OCI-M1 (cell line): ENCODE measurements at places on chromosomes 5 and 9.
A peak's percentile ranks its signal among the peaks of the same experiment; 100 is the strongest.

GRCh38 chr9:37148181-37148580 is 27.8 kb downstream of the ZCCHC7 start:
- DNase-seq: peak; percentile 62

- no peak for DNase-seq
Observed at GRCh38 chr5:161261668-161262323, 284.7 kb downstream of the GABRB2 start.

DNA sequence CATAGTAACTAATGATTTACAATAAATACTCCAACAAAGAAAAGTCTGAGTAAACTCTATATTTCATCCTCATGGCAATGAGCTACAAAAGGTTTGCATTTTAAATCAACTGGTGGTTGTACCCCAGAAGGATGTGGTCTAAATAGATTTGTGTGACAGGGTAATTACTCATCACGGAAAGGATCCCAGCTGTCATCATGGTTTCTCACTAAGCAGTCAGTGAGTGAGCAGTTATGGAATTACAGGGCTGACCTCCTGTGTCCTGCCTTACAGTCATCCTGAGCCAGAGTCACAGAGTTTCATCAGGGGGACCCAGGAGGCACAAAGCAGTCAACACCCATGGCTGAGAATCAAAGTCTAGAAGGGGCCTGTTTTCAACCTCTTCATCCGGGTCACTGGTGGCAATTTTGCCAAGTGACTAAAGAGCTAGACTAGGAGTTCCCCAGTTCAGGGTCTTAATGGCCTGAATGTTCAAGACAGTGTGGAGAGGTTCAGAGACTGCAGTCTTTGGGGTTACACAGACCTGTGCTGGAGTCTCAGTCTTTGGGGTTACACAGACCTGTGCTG is 210.7 kb upstream of the SLC24A2 start:
- no peak for DNase-seq

DNA sequence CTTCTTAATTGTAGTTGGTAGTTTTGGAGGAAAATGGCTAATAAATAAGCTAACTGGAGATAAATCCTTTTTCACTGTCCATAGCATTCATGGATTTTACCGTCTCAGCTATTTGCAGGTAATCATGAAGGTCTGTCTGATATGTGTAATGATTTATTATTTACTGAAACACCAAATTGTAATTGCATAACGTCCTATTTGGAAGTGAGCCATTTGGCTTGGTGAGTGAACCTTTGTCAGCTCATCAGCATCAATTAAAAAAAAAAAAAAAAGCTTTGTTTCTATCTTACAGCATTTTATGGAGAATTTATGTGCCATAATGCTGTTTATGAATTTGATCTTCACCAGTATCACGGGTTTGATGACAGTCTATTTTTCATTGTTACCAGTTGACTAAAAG is 20.2 kb downstream of the RECK start:
- no peak for DNase-seq

DNA sequence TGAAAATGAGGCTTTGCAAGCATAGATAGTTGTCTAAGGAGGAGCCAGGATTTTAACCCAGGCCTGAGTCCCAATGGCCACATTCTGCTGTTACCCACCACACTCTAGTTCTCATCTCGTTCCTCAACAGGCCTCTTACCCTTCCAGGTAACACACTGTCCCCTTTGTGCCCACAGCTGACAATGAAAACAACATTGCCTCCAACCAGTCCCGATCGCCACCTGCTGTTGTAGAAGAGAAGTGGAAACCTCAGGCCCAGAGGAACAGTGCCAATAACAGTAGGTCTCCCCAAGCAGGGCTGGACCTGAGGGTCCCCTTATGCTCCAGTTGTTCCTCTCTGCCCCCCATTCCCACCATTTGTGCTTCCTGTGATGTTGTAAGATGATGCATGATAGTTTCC is 30.4 kb downstream of the AMBP start:
- DNase-seq: no peak

DNA sequence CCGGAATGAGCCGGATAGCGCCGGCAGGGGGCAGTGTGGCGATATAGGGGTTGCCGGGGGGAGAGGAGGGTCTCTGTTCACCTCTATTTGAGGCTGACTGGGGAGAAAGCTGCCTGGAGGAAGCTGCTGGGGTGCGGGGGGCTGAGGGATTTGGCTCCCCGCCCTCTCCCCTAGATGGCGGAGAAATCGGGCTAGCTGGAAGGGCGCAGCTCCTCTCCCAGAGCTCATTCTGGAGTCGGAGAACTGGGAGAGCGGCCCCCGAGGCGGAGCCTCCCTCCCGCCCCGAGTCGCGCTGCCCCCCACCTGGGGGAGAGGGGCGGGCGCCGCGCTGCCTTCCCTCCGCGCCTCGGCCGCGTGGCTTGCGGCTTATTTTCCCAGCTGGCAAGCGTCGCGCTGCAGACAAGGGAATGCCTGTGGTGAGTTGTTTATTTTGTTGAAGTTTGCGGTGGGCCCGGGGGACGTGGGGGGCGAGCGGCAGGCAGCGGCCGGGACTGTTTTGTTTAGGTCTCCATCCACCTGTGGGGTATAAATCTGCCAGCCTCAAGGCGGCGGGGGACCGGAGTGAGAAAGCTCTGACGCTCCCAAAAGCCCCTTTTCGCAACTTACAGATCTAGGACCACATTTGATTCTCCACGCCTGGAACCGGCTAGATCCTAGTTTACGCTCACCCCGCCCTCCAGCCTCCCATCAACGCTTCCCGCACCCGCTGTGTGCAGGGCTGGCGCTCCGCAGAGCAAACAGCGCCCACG is 4.1 kb upstream of the RGMB start:
- peak; percentile 54 for DNase-seq

DNA sequence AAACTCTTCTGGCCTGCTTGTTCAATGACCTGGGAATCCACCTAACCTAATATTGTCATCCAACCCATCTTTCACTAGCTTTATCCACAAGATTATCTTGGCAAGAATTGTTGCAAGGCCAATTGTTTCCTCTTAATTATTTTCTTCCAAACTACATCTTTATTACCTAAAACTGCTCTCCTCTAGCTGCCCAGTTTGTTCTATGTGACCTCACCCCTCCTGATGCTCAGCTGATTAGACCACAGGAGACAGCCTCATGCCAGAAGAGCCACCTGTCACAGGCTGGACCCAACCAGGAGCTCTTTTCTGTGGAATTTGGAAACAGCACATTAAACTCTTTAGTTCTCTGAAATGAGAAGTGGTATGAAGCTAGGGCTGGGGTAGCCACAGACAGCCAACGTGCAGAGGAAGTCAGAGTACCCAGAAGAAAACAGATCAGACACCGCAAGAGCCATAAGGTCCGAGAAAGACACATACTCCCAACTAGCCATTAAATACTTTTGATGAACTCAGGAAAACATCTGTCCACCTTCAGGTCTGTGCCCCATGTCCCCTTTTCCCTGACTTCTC is 12.0 kb downstream of the SAXO1 start:
- no peak for DNase-seq

DNA sequence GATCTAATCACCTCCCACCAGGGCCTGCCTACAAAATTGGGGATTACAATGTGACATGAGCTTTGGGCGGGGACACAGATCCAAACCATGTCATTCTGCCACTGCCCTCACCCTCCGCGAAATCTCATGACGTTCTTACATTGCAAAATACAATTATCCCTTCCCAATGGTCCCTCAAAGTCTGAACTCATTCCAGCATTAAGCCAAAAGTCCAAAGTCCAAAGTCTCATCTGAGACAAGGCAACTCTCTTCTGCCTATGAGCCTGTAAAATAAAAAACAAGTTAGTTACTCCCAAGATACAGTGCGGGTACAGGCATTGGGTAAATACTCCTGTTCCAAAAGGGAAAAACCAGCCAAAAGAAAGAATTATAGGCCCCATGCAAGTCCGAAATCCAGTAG is 14.6 kb upstream of the PCDHAC2 start:
- no peak for DNase-seq

GRCh38 chr5:1502046-1502736 is 21.6 kb downstream of the LPCAT1 start:
- DNase-seq: no peak

DNA sequence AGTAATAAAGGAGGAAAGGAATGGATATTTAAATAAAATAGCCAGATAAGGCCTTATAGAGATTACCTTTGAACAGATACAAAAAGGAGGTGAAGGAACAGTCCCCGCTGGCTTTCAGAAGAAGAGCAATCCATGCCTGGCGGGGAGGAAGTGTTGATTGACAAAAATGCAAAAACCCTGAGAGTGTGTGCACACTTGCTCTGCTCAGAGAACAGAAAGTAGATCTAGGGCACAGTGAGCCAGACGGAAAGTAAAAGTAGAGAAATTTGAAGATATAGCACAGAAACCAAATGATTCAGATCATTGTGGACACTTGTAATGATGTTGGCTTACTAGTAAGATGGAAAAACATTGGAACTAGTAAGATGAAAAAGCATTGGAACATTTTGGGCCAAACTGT is 720.6 kb downstream of the PTPRD start:
- no peak for DNase-seq

DNA sequence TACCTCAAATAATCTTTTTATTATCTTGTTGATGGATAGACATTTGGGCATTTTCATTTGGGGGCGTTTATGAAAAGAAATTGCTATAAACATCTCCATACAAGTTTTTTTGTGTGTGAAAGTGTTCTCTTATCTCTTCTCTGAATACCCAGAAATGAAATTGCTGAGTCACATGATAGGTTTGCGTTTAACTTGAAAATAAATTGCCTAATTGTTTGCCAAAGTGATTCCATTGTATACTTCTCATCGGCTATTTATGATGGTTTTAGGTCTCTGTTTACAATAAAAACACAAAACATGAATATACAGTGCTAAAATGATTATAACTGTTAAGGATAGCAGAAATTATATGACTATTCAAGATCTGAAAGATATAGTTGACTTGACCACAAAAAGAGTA is 361.7 kb downstream of the TAF11L14 start:
- peak; percentile 77 for DNase-seq

DNA sequence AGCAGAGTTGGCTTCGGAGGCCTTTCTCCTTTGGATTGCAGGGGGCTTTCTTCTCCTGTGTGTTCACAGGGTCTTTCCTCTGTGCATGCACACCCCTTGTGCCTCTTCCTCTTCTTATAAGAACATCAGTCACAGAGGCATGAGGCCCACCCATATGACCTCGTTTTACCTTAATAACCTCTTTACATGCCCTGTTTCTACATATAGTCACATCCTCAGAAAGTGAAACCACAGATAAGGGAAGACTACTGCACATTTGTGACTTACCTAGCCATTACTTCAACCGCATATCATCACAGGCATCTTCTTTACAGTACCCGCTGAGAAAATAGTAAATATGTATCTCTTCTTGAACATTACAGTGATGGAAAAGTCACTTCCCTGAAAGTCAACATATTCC is 204.9 kb upstream of the TARS1 start:
- peak; percentile 22 for DNase-seq

DNA sequence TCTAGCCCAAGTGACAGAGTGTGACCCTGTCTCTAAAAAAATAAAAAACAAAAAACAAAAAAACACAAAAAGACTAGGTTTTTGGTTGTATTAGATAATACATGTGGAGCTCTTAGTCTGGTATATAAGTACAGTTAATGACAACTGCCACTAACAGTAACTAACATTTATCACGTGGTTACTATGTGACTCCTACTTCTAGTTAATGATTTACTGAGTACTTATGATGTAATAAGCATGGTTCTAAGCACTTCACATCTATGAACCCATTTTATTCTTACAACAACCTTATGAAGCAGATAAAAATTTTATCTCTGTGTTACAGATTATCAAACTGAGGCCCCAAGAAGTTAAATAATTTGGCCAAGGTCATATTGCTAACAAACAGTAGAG is 6.1 kb upstream of the TMEFF1 start:
- DNase-seq: no peak

DNA sequence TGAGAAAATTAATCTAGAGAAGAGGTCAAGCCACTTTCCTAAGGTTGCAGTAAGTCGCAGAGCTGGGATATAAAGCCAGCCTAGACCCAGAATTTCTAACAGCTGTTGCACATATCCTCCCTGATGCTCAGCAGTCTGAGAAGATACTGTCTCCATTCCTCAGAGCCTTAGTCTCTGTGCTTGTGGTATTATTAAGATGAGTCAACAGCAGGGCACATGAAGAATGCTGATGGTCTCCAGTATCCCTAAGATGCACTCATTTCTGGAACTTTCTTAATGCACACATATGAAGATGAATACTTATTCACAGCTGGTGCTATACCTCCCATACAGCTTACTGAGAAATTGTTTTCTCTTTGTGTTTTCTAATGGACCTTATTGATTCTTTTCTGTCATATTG is 32.5 kb downstream of the SGCD start:
- no peak for DNase-seq

- no peak for DNase-seq
Observed at GRCh38 chr5:39652036-39652435, 227.3 kb upstream of the DAB2 start.

DNA sequence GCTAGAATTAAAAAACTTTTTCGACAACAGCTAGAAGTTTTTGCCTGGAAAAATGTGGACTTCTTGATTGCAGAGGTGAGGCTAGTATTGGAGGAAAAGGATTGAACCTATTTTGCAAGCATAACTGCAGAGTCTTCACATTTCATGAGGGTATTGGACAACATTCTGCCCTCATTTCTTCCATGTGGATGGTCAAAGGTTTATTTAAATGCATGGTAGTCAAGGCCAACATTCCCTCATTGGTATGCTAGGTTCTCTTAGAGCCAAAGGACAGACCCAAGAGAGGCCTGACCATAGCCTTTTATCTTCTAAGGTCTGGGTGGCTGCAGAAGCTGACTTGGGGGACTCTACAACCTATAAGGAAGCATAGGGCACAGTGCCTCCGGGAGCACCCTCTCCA is 11.2 kb downstream of the BHMT2 start:
- no peak for DNase-seq

GRCh38 chr9:28032268-28032590 is 458.9 kb upstream of the C9orf72 start:
- no peak for DNase-seq

DNA sequence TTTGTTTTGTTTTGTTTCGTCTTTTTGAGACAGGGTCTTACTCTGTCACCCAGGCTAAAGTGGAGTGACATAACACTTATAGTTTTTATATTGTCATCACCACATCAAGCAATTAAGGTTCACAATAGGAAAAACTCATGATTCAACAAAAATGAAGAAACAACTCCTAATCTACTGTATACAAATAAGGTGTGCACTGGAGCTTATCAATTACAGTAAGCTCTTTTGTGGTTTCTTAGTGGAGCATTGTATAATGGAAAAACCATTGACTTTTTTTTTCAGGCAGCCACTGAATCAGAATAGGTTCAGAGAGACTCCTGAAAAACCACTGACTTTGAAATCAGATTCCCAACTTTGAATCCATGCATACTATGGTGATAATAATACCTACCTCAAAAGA is 10.8 kb upstream of the PLIN2 start:
- DNase-seq: peak; percentile 51

GRCh38 chr5:150625831-150626746 is 14.4 kb upstream of the SYNPO start:
- no peak for DNase-seq

DNA sequence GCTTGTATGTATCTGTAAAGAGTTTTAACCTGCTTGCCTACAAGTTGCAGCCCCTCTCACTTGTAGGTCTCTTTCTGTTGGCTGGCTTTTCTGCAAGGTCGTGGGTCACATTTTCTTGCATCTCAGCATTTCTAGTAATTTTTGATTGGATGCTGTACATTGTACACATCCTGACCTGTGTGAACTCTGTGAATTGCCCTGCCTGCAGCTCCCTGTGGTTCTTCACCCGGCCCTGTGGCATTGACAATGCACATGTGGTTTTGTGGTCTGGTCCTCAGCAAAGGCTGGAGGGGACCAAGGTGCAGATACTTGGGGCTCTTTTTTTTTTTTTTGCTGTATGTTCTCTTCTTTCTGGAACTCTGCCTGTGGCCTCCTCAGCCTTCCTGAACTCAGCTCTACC is 53.6 kb downstream of the WNK2 start:
- DNase-seq: peak; percentile 35

GRCh38 chr5:159903131-159903530 is 13.2 kb upstream of the ADRA1B start:
- DNase-seq: no peak
